ENCODE measurements at places on chromosomes 7 and 10.

- no peak for DNase-seq
Observed at GRCh38 chr7:28847681-28848080, 110.4 kb downstream of the TRIL start.

- no peak for DNase-seq
Observed at GRCh38 chr7:4025694-4026615, 656.1 kb upstream of the FOXK1 start.

DNA sequence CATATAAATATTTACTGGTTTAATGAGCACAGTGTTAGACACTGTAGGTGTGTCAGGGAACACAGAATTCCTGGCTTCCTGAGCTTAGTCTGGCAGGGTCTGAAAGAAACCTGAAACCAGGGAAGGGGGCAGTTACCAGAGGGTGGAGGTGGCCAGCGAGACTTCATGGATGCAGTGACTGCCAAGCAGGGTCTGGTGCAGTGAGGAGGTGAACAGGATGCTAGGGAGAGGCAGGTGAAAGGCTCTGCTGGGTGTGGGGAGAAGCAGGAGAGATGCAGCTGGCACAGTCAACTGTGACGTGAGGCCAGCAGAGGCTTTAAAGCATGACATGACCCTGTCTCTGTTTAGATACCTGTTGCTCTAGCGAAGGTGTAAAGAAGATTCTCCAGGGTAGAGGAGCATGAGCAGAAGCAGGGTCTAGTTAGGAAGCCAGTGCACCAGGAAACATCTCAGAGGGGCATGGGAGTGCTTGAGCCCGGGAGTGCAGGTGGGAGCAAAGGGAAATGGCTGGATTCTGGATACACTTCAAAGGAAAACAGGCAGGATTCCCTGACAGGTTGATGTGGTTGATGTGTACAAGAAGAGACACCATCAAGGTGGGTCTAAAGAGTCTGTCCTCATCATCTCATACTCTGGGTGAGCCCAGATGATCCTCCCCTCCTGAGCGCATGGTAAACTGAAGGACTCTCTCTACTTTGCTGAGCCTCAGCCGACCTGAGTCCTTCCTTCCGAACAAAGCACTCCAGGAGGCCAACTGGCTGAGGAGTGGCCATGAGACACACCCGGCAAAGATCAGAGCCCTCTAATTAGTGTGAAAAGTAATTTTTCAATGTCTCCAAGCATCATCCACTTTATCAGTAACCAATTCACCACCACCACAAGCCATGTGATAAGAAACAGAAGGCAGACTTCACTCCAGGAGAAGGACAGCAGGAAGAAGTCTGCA, 186.8 kb downstream of the COBL start:
- no peak for DNase-seq

DNA sequence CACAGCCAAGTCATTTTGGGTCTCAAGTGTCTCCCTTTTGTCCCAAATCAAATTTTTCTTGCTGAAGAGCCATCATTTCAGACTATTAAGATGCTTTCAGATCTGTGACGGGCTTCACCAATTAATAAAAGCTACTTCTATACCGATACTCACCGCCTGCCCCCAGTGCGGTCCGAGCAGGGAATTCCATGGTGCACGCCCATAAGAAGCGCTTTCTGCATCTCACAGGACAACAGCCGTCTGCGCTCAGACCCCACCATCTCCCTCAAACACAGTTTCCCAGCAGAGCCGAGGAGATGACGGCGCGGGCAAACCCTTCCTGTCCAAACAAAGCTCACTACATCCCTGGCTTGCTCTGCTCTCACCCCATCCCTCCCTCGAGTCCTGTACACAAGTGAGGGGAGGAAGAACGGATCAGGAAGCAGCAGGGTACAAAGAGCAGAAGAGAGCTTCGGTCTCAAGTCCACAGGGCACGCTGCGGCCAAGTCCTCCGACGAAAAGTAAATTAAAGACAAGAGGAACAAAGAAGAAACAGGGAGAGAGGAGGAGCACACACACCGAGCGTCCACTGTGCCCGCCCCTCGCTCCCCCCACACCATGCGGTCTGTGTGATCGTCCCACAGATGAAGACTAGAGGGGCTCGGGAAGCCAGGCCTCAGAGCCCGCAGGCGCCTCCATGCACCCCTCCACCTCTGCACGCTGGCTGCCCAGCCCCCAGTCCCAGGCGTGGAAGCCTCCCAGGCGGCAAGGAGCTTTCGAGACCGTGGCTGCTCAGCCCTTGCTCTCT, 121.9 kb downstream of the MAD1L1 start:
- no peak for DNase-seq

- DNase-seq = no peak
Observed at GRCh38 chr10:43287056-43288007, 20.5 kb upstream of the RASGEF1A start.

DNA sequence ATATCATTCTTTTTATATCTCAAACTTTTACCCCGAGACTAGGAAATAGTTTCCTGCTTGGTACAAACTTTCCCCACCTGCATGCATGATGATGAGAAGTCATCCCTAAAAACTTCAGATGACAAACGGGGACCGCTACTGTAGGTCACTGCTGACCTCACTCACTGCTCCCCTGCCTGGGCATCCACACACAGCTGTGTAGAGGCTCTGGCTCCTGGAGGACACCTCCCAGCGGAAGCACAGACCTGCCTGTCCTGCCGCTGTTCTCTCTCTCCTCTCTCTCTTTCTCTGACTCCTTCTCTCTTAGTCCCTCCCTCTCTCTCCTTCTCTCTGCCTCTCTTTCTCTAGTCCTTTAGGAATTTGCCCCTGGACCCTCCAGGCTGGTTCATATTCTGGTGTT, 202.9 kb upstream of the PITRM1 start:
- no peak for DNase-seq

DNA sequence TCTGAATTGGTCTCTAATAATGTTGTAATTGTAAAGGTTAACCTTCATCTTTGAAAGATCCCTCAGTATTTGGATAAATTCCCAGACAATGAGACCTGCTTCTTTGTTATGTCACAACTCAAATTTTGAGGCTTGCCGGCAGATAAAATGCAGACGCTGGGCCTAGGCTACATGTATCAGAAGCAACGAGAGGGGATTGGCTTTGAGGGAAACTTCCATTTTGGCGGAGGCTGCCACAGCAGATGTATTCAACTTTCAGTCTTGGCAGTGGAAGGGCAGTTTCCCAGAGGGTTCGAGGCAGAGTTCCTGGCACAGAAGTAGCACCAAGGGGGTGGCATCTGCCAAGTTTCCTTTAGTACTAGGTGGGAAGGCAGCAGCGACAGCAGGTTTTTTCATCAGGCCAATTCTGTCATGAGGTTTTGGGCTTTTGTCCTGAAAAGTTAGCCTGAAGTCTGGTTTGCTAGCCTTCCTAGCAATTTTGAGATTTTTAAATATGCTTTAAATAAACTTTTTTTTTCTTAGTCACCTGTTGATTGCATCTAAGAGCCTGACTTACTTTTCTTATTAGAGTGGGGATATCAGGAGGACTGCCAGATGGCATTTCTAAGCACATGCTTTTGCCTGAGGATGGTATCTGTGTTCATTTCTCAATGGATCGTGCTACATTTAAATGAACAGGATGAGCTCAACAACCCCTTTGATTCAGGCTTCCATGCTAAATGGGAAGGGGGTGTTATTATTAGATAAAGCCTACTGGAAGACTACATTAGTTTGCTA, 89.5 kb upstream of the FAM3C start:
- no peak for DNase-seq

GRCh38 chr7:89336121-89336520, 540.6 kb upstream of the TEX47 start:
- no peak for DNase-seq

- DNase-seq = no peak
Observed at GRCh38 chr7:6251653-6252052, 20.8 kb downstream of the CYTH3 start.

GRCh38 chr10:20630092-20630643, 266.9 kb downstream of the NEBL start:
- DNase-seq = no peak

DNA sequence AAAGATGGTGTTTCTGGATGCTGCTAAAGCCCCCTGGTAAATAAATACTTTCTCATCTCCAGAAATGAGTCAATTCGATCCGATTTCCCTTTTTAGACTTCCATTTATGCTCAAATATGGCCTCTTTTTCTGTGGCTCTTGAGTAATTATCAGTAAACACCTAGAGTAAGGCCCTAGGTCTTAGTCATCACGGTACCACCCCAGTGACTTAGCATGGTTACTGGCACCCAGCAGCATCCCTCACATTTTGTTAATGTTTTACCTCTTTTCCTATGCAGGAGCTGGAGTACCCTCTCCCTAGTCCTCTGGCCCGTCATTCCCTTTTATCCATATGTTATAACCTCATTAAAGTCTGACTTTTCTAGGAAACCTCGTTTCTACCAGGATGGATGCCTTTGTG, 19.5 kb downstream of the CHN2 start:
- DNase-seq = no peak

DNA sequence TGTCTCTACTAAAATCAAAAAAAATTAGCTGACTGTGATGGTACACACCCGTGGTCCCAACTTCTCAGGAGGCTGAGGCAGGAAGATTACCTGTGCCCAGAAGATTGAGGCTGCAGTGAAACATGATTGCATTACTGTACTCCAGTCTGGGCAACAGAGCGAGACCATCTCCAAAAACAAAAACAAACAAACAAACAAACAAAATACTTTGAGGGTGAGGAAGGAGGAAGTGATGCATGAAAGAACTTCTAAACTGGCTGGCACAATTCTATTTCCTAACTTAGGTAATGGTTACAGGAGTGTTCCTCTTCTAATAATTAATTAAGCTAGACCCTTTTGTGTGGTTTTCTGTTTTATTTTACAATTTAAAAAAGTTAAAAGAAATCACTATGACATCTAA, 15.5 kb downstream of the WAPL start:
- DNase-seq = no peak

- DNase-seq = no peak
Observed at GRCh38 chr10:92241501-92241900, 49.4 kb downstream of the CPEB3 start.

GRCh38 chr7:5472432-5473315, 49.0 kb upstream of the TNRC18 start:
- DNase-seq = no peak

GRCh38 chr10:51377932-51378599, 303.8 kb downstream of the PRKG1 start:
- DNase-seq = no peak

DNA sequence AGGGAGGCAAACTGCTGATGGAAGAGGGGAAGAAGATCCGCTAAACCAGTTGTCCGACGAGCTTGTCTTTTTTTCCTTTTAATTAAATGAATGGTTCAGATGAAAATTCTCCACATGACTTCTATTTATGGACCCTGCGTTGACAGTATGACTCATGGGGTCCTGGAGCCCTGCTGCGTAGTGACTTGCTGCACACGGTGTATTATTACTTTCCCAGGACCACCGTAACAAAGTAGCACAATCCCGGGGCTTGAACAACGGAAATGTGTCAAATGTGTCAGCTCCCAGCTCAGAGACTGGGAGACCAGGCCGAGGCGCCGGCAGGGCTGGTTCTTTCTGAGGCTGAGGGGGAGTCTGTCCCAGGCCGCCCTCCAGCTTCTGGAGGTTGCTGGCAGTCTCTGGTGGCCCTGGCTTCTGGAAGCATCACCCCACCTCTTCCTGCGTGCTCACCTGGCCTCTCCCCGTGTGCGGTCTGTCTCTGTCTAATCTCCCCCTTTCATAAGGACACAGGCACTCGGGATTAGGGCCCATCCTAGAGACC, 33.8 kb upstream of the MNX1 start:
- no peak for DNase-seq

GRCh38 chr7:108308276-108308675, 148.0 kb downstream of the NRCAM start:
- DNase-seq = no peak

- no peak for DNase-seq
Observed at GRCh38 chr10:7787150-7787856, 490 bp downstream of the KIN start.

DNA sequence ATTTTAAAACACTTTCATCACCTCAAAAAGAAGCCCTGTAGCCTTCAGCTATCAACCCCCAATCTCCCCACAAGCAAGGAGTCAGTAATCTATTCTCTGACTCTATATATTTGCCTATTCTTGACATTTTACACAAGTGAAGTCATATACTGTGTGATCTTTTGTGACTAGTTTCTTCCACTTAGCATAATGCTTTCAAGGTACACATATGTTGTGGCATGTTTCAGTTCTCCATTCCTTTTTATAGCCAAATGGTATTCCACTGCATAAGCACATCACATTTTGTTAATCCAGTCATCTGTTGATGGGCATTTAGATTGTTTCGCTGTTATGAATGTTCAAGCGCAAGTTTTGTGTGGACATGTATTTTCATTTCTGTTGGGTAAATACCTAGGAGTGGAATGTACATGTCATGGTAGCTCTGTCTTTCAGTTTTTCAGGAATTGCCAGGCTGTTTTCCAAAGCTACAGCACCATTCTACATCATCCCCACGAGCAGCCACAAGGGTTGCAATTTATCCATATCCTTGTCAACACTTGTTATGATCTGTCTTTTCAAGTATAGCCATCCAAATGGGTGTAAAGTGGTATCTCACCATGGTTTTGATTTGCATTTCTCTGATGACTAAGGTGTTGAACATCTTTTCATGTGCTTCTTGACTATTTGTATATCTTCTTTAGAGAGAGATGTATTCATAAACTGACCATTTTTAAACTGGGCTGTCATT, 405.6 kb downstream of the KCNMA1 start:
- DNase-seq = no peak

- no peak for DNase-seq
Observed at GRCh38 chr10:47027108-47027783, 116.0 kb downstream of the PTPN20 start.

- DNase-seq = no peak
Observed at GRCh38 chr7:101869026-101869900, 51.8 kb downstream of the CUX1 start.

DNA sequence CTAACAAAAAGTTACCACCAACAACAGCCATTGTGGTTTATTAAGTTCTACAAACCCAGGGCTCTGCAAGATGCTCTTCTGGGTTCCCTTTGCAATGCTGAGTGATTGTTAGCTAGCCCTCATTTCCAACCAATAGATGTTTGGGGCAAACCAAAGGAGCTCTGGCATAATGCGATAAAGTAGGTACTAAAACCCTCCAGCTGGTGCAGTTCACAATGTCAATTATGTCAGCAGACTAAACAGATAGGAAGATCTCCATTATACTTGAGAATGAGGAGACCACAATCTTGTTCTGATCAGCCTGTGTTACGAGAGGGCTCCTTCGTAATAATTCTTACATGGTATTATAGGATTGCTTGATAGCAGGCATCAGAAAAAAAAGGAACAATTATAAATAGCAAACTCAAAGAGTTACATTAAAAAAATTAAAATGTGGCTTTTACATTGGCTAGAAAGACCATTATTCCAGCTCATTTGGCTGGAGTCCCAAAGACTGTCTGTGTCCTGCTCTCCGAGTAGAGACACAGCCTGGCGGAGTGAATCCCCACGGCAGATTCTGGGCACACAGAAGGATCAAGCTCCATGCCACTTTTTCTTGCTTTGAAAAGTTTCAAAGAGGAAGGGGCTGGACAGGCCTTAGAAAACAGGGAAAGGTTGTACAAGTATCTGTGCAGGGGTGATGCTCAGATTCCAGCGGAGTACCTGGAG, 93.8 kb downstream of the ZRANB1 start:
- DNase-seq = no peak

DNA sequence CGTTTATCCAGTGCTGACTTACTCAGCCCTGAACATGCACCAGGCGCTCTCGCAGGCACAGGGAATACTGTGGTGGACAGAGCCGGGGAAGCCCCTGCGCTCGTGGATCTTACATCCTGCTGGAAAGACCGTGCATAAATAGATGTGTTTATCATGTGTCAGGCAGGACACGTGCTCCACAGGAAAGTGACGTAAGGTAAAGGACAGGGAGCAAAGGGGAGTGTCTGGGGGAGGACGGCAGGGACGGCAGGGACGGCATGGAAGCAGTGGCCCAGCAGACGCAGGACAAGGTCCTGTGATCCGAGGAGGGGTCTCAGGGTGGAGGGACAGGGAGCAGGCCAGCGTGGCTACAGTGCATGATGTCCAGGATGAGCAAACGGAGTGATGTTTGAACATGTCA, 410.5 kb downstream of the PAXIP1 start:
- no peak for DNase-seq
